ENCODE measurements at places on chromosomes 6 and 20.

DNA sequence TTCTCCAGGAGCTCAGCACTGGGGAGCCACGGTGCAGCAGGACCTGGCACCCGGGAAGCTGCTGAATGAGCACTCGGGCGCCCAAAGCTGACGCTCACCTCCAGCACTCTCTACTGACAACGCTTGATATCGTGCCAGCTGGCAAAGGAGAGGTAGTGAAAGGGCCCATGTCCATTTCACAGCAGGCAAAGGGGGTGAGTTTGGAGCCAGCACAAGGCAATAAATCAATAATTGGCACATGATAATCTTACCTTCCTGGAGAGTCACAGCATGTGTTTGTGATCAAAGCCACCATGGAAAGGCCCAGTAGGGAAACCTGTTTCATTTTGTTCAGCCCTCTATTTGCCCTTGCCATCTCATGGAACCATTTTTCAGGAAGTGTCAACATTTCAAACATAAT is 23.3 kb upstream of the SMIM26 start:
- peaks cover 7% of the 10 kb centered on the region for H3K4me1 ChIP-seq
- no peaks in the 10 kb centered on the region for H3K27me3 ChIP-seq
- no peak overlapping the region for H3K4me3 ChIP-seq
- H3K36me3 ChIP-seq = peaks cover 68% of the 10 kb centered on the region
- H3K27ac ChIP-seq = no peak overlapping the region

GRCh38 chr6:83216806-83217205 is 23.6 kb downstream of the RWDD2A start:
- no peak overlapping the region for H3K27ac ChIP-seq
- H3K4me3 ChIP-seq = no peak overlapping the region
- no peaks in the 10 kb centered on the region for H3K4me1 ChIP-seq
- no peak for DNase-seq
- H3K36me3 ChIP-seq = no peaks in the 10 kb centered on the region
- peaks cover 18% of the 10 kb centered on the region for H3K27me3 ChIP-seq

- H3K27ac ChIP-seq = no peak overlapping the region
- H3K4me1 ChIP-seq = peaks cover 29% of the 10 kb centered on the region
- H3K36me3 ChIP-seq = peaks cover 12% of the 10 kb centered on the region
Observed at GRCh38 chr6:134173366-134173725, 120.9 kb upstream of the SLC2A12 start.

- peak within 1 kb of the TSS; percentile 37 for H3K27ac ChIP-seq
- H3K4me3 ChIP-seq = peak within 1 kb of the TSS; percentile 71
- peaks cover 36% of the 10 kb centered on the region for H3K27me3 ChIP-seq
- H3K36me3 ChIP-seq = peaks cover 2% of the 10 kb centered on the region
- H3K4me1 ChIP-seq = peaks cover 5% of the 10 kb centered on the region
- DNase-seq = peak; percentile 2
Observed at GRCh38 chr6:146543211-146543939, at the start of gene RAB32. Gene RAB32 (plus strand): TSS chr6:146543833. CDS start chr6:146543872, 39 bp downstream.

GRCh38 chr6:20236909-20237600 is 24.8 kb upstream of the MBOAT1 start:
- H3K27ac ChIP-seq = no peak overlapping the region
- H3K27me3 ChIP-seq = no peaks in the 10 kb centered on the region
- H3K4me1 ChIP-seq = no peaks in the 10 kb centered on the region

DNA sequence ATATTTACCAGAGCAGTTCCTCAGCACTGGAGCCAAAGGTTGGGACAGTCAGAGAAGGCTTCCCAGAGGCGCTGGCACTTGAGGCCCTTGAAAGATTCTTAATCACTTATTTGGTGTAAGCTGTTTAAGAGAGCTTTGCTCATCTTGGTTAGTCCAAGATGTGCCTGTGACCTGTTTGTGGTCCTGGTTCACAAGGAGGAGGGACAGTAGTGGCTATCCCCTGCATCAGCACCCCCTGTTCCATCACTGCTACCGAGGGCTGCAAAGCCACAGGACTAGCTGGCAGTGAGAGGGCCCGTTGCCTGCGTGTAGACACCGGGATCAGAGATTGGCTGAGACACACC is 35.7 kb downstream of the VEGFA start:
- H3K27me3 ChIP-seq = peaks cover 4% of the 10 kb centered on the region
- no peak overlapping the region for H3K27ac ChIP-seq
- no peak overlapping the region for H3K4me3 ChIP-seq
- no peaks in the 10 kb centered on the region for H3K4me1 ChIP-seq

- DNase-seq = no peak
- peaks cover 18% of the 10 kb centered on the region for H3K4me1 ChIP-seq
- no peaks in the 10 kb centered on the region for H3K27me3 ChIP-seq
- no peak overlapping the region for H3K4me3 ChIP-seq
- H3K36me3 ChIP-seq = peaks cover 17% of the 10 kb centered on the region
Observed at GRCh38 chr20:34512955-34513419, 3.2 kb upstream of the DYNLRB1 start.

DNA sequence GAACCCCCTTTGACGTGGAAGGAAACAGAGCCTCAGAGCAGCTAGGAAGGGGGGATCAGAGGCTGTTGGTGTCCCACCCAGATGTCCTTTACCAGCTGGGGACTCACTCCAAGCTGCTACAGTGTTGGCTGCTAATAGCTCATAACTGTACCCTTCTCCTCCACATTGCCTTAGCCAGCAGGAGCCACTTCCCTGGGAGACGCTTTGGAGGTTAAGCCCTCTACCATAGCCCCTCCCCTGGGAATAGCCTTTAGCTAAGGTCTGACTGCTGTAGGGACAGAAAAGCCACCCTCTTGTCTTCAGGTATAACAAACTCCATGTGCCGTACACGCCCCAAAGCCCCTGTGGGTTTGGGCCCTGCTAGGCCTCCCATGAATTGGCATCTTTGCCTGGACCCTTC is 238.6 kb downstream of the LRFN2 start:
- no peaks in the 10 kb centered on the region for H3K27me3 ChIP-seq
- no peak overlapping the region for H3K4me3 ChIP-seq
- no peak overlapping the region for H3K27ac ChIP-seq
- H3K4me1 ChIP-seq = no peaks in the 10 kb centered on the region
- no peak for DNase-seq

GRCh38 chr6:160265869-160266476 is 7.4 kb upstream of the SLC22A2 start:
- no peaks in the 10 kb centered on the region for H3K36me3 ChIP-seq
- peaks cover 4% of the 10 kb centered on the region for H3K27me3 ChIP-seq
- DNase-seq = no peak

DNA sequence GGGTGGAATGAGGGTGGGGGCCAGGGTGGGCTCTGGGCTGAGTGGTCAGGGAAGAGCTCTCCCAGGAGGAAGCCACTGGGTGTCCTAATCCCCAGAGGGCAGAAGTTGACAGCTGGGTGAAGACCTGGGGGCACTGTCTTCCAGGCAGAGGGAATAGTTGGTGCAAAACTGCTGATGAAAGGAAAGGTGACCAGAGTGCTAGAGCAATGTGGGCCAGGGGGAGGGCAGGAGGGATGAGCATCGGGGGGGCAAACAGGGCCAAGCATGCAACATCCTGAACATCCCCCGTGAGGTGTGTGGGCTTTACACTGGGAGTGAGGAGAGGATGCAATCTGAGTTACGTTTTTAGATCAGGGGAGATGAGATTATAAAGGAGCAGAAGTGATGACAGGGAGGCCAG is 97.8 kb downstream of the NOL4L start:
- H3K4me1 ChIP-seq = peaks cover 14% of the 10 kb centered on the region
- H3K27ac ChIP-seq = no peak overlapping the region

GRCh38 chr6:33589731-33590530 is 9.9 kb upstream of the BAK1 start:
- no peak for DNase-seq
- no peak overlapping the region for H3K4me3 ChIP-seq
- H3K27me3 ChIP-seq = no peaks in the 10 kb centered on the region

DNA sequence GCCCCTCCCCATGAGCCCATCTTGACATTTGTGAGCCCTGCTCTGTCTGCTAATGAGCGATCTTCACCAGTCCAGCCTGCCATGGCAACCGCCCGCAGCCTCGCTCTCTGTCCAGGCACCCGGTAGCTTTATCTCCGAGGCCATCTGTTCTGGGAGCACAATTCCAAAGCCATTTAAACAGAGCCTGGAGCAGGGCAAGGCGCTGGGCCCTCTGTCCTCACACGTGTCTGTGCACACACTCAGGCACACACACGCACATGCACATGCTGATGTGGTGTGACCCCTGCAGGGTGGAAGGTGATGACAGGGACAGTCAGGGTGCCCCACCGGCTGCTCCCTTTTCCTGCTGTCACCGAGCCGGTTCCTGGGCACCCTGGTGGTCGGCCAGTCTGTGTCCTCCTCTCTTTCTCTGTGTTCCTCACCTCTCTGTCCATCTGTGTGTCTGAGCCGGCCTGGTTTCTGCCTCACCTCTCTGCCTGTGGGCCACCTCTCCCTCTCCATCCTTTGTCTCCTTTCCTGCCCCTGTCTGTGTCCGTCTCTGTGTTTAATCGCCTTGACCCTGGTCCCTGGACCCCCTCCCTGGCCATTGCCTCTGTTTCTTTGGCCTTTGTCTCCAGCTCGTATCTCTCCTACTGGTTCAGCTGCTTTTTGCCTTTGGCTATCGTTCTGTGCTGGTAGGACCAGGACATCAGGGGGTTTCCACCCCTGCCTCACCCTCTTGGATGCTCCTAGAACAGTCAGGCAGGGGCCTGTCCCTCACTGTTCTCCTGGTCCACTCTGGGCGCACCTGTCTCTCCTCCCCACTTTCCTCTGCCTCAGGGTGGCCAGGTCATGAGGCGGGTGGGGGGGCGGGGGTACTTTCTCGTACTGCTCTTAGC is 8.8 kb upstream of the MYT1 start:
- H3K4me1 ChIP-seq = no peaks in the 10 kb centered on the region
- peaks cover 20% of the 10 kb centered on the region for H3K27me3 ChIP-seq
- DNase-seq = no peak
- H3K36me3 ChIP-seq = no peaks in the 10 kb centered on the region
- H3K4me3 ChIP-seq = no peak overlapping the region
- H3K27ac ChIP-seq = no peak overlapping the region

DNA sequence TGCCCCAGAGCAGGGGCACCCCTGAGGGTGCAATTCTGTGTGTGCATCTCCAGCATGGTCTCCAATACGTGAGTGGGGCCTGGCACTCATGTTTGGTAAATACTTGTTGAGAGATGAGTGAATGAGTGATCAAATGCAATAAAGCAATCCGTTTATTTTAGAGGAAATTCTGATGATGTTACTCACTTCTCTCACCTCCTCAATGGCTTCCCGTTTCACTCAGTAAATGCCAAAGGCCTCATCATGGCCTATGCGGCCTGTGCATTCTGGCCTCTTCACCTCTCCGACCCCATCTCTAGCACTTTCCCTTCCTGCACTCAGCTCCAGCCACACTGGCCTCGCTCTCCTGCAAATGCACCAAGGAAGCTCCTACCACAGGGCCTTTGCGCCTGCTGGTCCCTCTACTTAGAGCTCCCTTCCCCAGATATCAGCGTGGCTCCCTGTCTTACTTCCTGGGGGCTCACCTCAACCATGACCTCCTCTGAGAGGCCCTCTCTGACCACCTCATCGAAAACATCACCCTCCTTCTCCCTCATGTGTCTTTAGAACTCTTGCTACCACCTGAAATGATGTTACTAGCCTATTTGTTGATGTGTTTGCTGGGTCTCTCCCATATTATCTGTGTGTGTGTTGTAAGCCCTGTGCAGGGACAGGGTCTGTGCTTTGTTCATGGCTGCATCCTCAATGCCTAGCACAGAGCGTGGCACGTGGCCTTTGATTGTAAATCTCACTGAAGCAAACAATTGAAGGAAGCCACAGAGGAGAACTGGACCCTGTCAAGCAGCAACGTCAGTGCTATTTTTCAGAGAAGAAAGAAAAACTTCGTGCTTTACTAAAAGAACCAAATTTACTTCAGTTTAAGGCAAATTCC is 42.6 kb downstream of the RAB44 start:
- peaks cover 50% of the 10 kb centered on the region for H3K4me1 ChIP-seq
- peak overlapping the region; percentile 77 for H3K27ac ChIP-seq
- no peaks in the 10 kb centered on the region for H3K27me3 ChIP-seq
- peaks cover 3% of the 10 kb centered on the region for H3K36me3 ChIP-seq
- no peak overlapping the region for H3K4me3 ChIP-seq
- no peak for DNase-seq

GRCh38 chr6:79671600-79672266 is 40.6 kb downstream of the SH3BGRL2 start:
- H3K4me1 ChIP-seq = peaks cover 10% of the 10 kb centered on the region
- no peaks in the 10 kb centered on the region for H3K36me3 ChIP-seq
- H3K4me3 ChIP-seq = no peak overlapping the region
- no peaks in the 10 kb centered on the region for H3K27me3 ChIP-seq
- no peak overlapping the region for H3K27ac ChIP-seq
- DNase-seq = no peak

GRCh38 chr6:148770408-148771211 is 23.8 kb downstream of the UST start:
- peak overlapping the region; percentile 3 for H3K27ac ChIP-seq
- H3K36me3 ChIP-seq = no peaks in the 10 kb centered on the region
- no peak for DNase-seq
- H3K4me3 ChIP-seq = peak overlapping the region; percentile 49
- H3K4me1 ChIP-seq = peaks cover 63% of the 10 kb centered on the region
- H3K27me3 ChIP-seq = no peaks in the 10 kb centered on the region

DNA sequence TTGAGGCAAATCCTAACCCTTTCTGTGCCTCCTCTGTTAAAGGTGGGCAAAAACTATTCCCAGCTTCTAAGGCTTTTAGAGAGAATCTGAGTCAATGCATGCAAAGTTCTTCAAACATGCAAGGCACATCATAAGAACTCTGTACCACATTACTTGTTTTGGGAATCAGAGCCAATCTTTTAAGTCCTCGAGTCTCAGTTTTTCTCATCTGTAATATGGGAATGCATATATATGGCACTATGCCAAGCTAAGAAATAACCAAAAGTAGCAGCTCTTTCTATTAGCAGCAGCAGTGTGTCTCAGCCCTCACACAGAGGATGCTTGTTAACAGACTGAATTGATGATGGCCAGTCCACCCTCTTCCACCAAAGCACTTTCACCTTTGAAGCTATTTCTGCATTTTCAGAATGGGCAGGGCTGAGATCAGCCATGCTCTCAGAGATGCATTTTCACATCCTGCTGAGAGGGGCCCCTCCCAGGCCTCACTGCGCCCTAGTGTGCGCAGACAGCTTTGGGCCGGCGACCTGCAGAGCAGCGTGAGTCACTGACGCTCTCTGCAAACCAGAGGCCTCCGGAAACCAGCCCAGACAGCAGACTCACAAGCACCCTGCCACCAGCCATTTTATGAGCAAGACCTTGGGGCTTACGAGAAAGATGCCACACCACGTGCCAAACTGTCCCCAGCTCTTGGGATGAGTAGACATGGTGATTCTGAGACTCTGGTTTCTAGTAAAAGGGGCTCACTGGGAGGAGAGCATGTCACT is 138.0 kb downstream of the NFATC2 start:
- no peak overlapping the region for H3K4me3 ChIP-seq
- H3K4me1 ChIP-seq = peaks cover 80% of the 10 kb centered on the region
- no peaks in the 10 kb centered on the region for H3K27me3 ChIP-seq
- H3K36me3 ChIP-seq = peaks cover 82% of the 10 kb centered on the region
- peak overlapping the region; percentile 92 for H3K27ac ChIP-seq
- DNase-seq = peak; percentile 74

DNA sequence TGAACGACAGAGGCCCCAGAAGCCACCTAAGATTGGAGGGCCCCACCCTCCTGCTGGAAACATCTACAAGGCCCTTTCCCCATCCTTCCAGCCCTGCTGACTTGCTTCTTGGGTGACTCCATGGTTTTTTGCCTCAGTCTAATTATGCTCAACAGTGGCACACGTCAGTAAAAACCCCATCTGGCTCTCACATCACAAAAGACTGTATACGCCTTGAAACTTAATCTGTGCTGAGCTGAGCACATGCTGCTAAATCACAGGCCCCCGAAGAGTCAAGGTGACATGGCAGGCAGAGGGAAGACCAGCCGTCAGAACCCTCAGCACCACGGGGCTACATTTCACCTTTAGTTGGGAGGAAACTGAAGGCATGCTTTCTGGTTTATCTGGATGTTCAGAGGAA is 323.1 kb downstream of the CDH26 start:
- no peak overlapping the region for H3K4me3 ChIP-seq
- H3K36me3 ChIP-seq = no peaks in the 10 kb centered on the region
- H3K27ac ChIP-seq = no peak overlapping the region
- DNase-seq = no peak

Data from stimulated activated naive B cell treated with anti-CD40 and anti-IgM and Interleukin-4, amounts not matched to agents 10 μg/mL and 1 μg/mL and 100 μg/mL, for 72 hours (primary cell).